Stimulated activated CD4-positive, alpha-beta T cell treated with anti-CD3 and anti-CD28 coated beads, Interleukin-2, amount 100 ng/mL, for 4 hours (primary cell): ENCODE measurements at places on chromosomes 11 and 22.
A peak's percentile ranks its signal among the peaks of the same experiment; 100 is the strongest.

GRCh38 chr11:75445315-75445953, 12.4 kb upstream of the KLHL35 start:
- DNase-seq = peak; percentile 60

GRCh38 chr11:92759571-92760214, 209.8 kb upstream of the MTNR1B start:
- no peak for DNase-seq

GRCh38 chr11:123212406-123212805, 17.4 kb upstream of the CLMP start:
- no peak for DNase-seq

GRCh38 chr11:10076458-10077141, 217.4 kb downstream of the SBF2 start:
- no peak for DNase-seq

DNA sequence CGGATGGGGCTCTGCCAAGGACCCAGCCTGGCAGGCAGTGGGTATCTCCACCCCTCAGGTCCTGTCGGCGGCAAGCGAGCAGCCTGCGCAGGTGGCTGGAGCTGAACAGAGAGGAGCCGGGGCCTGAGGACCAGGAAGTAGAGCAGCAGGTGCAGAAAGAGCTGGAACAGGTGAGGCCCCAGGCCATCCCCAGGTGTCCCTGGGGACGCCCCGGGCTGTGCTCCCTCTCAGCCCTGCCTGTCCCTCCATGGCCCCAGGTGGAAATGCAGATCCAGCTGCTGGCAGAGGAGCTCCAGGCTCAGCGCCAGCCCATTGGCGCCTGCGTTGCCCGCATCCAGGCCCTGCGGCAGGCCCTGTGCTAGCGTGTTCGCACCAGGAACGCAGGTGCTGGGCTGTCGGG, 44.0 kb downstream of the PISD start:
- no peak for DNase-seq
